ENCODE measurements at places on chromosomes 11 and 22.

DNA sequence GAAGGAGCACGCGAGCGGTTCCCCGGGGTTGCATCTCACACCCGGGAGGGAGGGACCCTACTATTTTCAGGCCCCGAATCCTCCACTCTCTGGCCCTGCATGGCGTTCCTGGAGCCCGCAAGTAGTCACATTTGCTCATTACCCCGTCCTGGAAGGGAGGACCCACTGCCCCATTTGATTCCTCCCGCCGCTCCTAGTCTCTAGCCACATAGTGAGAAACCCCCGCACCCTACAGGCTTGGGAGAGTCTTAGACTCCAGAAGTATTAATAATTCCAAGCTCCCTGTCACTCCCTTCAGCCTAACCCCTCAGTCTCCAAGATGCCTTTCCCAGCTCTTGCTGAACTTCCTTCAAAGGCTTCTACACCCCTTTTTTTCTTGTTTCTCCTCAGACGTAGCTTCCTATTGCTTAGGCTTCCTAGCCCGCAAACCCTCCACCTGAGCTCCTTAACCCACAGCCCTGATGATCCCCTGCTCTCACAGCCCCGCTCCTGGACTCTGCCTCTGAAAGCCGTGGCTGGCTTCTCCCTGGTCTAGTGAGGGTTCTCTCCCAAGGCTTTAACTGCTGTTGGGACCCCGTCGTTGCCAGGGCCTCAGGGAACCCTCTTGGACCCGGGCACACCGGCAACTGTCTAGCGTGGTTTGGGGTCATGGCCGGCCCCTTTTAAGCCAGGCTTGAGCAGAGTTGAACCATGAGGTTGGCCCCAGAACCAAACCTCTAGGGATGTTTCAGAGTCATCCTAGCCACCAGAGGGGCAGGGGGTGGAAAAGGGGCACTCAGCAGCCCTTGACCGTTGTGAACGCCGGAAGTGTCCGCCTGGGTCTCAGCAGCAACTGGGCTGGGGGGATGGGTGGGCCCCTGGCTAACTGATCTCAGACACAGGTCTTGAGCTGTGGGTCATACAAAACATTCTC is 862 bp downstream of the GGA1 start:
- DNase-seq: no peak

DNA sequence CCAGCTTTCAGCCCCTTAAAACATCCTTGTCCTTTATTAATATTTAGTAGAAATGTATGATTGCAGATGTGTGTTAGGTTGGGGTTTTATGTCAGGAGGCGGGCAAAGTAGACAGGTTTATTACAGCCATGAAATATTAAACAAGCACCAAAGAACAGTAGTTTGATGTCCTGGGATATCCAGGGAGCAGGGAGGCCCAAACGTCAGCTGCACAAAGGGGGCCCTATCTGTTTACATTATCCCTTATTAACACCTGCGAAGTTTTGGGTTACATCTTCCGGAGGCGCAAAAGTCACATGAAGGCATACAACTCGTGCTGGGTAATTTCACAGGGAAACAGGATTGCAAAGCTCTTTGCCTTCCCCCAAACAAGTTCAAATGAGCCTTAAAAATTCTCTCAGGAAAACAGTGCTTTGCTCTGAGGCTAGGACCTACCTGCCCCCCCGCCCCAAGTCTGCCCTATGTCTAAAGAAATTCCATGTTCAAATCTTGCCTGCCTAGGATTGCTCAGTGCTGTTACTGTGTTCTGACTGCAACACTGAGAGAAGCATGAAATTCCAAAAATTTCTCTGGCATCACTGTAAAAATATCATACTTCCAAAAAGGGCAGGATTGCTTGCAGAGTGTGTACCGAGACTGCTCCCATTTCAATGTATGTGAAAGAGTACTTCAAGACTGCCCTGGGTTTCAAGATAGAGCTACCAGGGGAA is 8.9 kb downstream of the MN1 start:
- no peak for DNase-seq

DNA sequence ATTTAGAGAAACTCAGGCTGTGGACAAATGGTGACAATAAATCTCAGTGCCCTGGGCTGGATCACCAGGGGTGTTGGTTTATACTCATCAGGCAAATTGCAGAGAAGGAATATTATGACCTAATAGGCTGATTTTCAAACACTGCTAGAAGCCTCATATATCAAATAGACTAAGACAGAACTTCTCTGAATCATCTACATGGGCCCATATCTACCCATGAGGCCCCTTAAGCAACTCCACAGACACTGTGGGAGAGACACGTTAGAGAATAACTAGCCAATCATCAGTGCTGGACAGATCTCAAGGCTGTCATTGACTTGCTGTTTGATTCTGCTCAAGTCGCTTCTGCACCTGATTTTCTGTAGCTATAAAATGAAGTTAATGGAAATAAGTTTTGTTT is 545.8 kb downstream of the SOX6 start:
- no peak for DNase-seq

DNA sequence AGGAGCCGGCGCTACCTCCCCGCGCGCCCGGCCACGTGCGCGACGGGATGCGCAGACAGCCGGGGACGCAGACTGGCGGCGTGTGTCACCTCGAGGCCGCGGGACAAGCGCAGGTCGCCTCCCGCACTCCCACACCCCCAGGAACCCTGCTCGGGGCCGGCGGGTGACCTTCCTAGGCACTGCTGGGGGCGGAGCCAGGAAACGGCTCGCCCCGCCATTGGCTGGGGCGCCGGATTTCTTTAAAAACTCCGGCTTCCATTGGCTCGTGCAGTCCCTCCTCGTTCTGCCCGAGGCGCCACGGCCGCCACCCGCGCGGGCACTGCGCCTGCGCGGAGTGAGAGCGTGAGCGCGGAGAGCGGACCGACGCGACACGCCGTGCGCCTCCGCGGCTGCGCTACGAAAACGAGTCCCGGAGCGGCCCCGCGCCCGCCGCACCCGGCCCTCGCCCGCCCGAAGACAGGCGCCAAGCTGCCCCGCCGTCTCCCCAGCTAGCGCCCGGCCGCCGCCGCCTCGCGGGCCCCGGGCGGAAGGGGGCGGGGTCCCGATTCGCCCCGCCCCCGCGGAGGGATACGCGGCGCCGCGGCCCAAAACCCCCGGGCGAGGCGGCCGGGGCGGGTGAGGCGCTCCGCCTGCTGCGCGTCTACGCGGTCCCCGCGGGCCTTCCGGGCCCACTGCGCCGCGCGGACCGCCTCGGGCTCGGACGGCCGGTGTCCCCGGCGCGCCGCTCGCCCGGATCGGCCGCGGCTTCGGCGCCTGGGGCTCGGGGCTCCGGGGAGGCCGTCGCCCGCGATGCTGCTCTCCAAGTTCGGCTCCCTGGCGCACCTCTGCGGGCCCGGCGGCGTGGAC is at the start of gene PIM3:
Gene PIM3 (plus strand): TSS at position 614 of the 846 bp plus-strand sequence. CDS start 176 bp downstream, at position 790.
- DNase-seq: peak; percentile 79

DNA sequence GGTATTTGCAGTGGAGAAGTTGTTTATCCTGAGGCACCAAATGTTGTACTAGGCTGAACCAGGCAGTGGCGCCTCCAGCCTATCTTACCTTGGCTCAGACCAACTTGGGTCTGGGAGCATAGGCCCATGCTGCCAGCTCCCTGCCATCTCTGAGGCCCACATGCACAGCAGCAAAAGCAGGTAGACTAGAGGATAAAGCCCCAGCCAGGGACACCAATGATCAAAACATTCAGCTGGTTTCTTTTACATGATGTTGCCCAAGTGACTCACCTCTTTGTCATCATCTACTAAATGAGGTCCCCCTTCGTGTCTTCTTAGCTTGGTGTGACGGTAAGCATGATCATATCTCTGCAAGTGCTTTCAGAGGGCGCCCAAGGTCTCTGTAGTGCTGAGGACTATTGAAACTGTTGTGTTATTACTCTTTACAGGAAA is 112.1 kb upstream of the DRD2 start:
- DNase-seq: no peak

DNA sequence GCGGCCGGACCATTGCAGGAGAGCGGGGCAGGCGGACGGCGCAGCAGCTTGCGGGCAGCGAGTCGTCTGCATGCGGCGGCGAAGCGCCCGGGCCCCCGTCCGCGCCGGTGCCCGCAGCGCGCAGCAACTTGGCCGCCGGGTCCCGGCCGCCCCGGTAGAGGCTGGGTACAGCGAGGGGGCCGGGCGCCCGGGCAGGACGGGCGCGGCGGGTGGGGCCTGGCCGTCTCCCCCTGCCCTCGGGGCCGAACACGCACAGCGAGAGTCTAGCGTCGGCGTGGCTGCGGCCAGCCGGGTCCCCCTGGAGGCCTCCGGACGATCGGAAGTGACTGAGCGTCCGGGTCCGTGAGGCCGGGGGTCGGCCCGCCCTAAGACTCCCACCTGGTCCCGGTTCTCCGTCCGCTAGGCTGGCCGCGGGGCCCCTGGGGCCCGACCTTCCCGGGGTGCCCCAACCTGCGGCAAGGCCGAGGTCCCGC is 775 bp upstream of the TRABD start:
- no peak for DNase-seq
